NCI-H1092 treated with DMSO at 0.1 percent for 48 hours (cell line): ENCODE measurements at places on chromosomes 16 and 17.

DNA sequence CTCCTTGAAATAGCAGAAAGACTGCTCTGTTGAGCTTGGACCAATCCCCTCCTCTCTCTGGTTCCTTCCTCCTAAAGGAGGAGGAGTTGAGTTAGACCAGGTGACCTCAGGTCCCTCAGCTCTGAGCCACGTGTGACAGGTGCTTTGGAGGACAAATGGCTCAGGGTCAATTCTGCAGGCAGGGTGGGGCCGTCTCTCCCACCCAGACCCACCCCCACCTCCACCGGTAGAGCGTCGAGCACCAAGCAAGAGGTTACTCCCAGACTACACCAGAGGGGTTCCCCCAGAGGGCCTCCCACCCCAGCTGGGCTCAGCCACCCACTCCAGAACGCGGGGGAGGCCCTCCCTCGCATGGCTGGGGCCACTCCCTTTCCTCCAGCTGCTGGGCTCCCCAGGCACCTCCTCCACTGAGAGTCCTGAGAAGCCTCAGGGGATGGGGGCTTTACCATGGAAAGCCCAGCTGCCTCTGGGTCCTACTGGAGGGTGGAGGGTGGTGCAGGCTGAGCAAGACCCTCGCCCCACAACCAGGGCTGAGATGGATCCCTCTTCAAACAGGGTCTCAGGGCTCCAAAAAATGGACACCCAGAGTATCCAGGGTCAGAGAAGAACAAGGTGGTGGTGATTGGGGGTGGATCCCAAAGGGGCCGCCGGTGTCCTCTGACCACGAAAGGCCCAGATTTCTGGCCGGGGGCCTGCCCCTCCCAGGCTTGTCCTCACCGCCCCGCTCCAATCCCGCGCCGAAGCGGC, 7.6 kb downstream of the MYO1C start:
- DNase-seq = no peak

- peak; percentile 32 for DNase-seq
Measured at GRCh38 chr17:33292201-33292980, 704 bp downstream of the ASIC2 start.

GRCh38 chr17:71118039-71118438, 948.7 kb downstream of the KCNJ2 start:
- peak; percentile 83 for DNase-seq

DNA sequence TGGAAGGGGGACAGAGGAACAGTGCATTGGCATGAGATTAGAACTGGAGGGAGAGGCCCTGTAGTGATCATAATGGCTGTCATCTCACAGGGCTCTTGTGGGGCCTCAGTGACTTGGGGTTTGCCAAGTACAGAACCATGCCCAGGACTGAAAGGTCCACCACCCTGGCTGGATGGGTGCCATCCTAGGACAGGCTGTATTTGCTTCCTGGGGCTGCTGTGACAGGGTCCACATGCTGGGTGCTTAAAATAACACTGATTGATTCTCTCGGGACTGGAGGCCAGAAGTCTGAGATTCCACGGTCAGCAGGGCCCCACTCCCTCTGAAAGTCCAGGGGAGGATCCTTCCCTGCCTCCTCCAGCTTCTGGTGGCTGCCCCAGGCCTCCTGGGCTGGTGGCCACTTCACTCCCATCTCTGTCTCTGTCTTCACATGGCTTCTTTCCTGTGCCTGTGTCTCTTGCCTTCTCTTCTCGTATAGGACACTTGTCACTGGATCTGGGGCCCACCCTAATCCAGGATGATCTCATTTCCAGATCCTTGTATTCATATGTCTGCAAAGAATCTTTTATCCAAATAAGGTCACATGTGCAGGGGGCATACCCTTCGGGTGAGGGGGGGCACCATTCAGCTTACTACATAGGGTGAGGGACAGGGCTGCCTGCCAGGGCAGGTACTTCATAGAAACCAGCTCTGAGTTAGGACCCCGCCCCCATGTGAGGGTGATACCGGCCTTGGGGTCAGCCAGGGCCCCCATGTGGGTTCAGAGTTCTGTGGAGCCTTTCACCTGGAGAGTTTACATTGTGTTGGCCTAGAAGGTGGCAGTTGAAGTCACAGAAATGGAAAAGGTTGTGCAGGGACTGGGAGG, 52.6 kb downstream of the USP22 start:
- no peak for DNase-seq

GRCh38 chr16:80387318-80387921, 153.4 kb upstream of the DYNLRB2 start:
- no peak for DNase-seq

DNA sequence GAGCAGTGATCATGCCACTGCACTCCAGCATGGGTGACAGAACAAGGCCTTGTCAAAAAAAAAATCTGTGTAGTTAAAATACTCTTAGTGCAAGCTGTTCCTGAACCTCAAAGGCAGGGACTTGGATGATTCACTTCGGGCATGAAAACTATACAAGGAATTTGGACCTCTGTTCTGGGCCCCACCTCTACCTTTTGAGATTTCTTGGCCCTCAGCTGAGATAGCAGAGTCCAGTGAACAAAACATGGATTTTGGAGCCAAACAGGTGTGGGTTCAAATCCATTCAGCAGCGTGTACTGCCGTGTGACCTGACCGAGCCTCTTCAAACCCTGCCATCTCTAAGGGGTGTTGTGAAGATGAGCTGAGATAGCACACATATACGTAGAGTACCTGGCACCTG, 6.8 kb downstream of the SLC13A2 start:
- DNase-seq = no peak

DNA sequence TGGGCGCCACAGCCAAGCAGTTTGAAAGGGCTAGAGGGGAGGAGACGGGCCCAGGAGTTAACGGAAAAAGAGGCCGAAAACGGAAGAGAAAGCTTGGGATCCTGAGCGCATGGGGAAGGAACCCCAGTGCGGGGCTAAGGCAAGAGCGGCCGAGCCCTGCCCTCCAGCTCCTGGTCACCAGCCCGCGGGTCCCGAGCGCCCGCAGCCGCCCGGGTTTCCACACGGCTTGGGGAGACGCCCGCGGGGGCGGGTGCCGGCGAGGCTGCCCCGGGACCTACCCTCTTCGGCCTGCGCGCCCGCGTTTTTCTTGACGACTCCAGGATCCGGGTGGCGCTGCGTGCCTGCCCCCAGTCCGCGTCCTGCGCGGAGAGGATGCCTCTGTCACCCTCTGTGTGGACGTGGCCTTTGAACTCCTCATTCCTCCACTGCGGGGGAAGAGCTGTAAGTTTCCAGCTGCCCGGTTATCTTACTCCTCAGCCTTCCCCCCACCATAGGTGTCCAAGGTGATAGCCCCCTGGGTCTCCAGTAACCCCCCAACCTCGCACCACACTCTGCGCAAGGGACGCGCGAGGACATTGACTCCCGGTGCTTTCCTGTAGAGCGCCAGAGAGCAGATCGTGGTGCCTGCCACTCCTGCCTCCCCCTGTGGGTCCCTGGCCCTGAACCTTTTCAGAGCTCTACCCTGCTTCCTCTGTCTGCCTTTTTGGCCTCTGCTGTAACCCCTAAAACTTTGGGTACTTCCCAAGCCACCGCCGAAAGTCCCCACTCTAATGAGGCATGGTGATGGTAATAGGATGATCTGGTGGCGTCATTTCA, 1.7 kb upstream of the CDH11 start:
- DNase-seq = no peak

GRCh38 chr16:67773099-67773498, 33.3 kb downstream of the RANBP10 start:
- no peak for DNase-seq

GRCh38 chr16:27722892-27723450, 173.0 kb downstream of the KATNIP start:
- no peak for DNase-seq

- no peak for DNase-seq
Measured at GRCh38 chr16:9844361-9844760, 337.9 kb downstream of the GRIN2A start.

DNA sequence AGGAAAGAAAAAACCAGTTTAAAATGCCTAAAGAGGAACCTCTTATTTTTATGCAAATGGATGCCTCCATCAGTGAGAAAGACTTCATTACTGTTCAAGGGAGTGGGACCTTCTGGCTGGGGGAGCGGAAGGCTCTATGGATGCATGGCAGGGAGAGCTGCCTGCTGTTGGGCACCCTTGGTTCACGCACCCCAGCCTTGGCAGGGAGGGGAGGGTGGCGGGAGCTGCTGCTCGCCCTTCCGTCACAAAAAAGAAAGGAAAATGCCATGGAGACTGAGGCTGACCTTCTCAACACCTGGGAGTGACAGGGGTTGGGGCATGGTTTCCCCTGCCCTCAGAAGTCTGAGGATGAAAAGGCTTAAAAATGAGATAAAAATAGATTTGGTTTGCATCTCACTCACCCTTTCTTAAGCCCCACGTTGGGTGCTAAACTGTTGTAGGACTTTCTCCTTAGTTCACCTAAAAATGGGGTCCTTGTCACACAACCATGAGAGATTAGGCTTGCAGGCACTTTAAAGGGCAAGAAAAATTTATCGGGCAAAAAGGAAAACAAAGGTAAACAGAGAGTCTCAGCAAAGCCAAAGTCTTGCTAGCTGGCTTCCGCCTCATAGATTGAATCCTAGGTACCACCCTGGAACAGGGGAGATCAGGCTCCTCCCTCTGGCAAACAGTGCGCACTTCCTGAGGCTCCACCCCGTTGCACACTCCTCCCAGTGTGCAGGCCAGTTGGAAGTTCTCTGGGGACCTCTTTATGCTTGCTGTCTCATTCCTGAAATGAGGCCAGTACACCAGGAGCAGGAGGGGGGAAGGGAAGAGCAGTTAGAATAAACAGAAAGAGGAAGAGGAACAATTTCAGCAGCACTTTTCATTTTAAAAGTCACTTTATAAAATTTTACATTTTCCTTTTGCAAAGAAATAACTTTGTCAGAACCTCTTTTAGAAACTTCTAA, 31.6 kb downstream of the PHKB start:
- no peak for DNase-seq

GRCh38 chr17:70947636-70948565, 778.6 kb downstream of the KCNJ2 start:
- DNase-seq = no peak

GRCh38 chr17:8488491-8488890, 52.8 kb downstream of the NDEL1 start:
- no peak for DNase-seq

DNA sequence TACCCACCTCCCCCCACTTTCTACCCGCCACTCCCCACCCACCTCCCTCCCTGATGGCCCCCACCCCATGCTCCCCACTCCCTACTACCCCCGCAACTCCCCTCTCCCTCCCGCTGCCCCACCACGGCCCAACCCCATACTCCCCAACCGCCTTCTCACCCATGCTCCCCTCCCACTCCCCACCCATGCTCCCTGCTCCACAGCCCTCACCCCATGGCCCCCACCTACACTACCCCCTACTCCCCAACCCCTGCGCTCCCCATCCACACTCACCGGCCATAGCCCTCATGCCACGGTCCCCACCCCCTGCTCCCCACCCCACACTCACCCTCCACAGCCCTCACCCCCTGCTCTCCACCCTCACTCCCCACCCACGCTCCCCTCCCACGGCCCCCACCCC, 13.9 kb downstream of the COTL1 start:
- DNase-seq = no peak

- no peak for DNase-seq
Measured at GRCh38 chr16:63192980-63193379, 1156.7 kb upstream of the CDH8 start.

DNA sequence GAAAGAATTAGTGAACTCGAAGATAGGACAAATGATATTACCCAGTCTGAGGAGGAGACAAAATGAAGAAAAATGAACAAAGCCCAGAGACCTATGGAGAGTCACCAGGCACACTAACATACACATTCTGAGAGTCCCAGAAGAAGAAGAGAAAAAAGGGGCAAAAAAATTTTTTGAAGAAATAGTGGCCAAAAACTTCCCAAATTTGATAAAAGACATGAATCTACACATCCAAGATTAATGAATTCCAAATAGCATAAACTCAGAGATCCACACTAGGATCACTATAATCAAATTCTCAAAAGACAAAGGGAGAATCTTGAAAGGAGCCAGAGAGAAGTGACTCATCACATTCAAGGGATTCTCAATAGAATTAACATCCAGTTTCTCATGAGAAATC, 3.4 kb upstream of the OR4D1 start:
- no peak for DNase-seq

DNA sequence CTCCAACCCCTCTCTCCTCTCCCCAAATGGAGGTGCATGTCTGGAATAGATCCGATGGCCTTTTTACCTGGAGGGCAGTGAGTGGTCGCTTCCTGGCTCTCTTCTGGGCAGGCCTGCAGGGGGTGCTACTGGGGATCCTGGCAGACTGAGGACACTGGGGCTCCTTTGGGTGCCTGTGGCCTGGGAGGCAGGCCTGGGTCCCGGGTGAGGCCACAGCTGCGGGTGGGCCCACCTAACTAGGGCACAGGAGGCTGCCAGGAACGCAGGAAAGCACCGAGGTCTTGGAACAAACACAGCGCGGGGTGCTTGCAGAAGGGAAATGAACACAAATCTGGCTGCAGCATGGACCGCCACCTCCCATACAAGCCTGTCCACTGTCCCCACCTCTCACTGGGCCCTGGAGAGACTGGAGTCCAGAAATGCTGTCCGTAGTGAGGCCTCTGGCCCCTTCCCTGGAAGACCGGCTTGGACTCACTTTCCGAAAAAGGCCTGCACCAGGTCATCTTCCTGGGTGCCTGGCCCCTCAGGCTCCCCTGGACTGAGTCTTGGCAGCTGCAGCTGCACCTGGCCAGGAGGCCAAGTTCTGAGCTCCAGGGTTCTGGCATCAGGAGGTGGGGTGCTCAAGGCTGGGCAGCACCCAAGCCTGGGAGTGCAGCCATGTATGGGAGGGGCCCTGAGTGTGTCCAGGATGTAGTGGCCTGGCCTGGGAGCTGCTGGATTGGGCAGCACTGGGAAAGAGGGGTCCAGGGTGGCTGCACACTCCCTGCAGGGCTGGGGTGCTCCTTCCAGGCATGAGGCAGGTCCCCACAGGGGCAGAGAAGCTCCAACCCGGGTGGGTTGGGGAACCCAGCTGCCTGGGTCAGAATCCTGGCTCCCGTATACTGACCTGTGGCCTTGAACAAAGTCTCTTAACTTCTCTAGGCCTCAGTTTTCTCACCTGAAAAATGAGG, 195.1 kb downstream of the IRF8 start:
- DNase-seq = no peak

DNA sequence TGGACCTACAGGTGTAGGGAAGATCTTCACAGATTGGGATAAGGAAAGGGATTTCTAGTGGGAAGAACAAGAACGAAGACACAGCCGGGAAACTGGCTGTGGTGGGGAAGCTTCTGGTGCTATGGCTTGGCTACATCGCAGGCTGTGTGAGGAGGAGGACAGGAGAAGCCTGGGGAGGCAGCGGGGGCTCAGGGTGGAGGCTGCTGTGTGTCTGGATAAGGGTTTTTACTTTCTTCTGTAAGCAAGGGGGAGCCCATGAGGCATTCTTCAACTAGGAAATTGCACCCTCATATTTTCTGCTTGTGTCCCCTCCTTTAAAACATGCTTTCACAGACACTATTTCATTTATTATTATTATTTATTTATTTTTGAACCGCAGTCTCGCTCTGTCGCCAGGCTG, 2.9 kb upstream of the RHBDF2 start:
- DNase-seq = no peak

GRCh38 chr17:66582373-66583111, 252.4 kb upstream of the CACNG5 start:
- DNase-seq = no peak
